SK-N-SH (cell line): ENCODE measurements at places on chromosomes 3 and 15.

- no peak for DNase-seq
Observed at GRCh38 chr3:41158947-41159346, 40.4 kb upstream of the CTNNB1 start.

GRCh38 chr15:29403772-29404171 is 134.2 kb upstream of the NSMCE3 start:
- DNase-seq: no peak

- no peak for DNase-seq
Observed at GRCh38 chr15:101381671-101382212, 86.7 kb upstream of the SNRPA1 start.

DNA sequence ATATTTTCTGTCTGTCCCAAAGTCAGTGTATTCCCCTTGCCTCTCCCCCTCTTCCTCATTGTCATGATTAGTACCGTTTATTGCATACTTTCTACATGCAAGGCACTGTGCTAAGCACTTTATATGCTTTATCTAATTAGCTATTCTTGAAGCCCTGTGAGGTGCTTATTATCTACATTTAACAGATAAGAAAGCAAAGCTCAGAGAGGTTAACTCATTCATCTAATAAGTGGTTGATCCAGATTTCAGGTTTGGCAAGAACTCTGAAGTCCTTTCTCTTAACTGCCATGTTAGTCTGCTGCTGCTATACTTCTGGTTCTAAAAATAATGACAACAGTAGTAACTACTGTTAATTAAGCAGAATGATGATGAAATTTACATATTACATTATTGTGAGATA is 13.5 kb downstream of the IQGAP1 start:
- no peak for DNase-seq

DNA sequence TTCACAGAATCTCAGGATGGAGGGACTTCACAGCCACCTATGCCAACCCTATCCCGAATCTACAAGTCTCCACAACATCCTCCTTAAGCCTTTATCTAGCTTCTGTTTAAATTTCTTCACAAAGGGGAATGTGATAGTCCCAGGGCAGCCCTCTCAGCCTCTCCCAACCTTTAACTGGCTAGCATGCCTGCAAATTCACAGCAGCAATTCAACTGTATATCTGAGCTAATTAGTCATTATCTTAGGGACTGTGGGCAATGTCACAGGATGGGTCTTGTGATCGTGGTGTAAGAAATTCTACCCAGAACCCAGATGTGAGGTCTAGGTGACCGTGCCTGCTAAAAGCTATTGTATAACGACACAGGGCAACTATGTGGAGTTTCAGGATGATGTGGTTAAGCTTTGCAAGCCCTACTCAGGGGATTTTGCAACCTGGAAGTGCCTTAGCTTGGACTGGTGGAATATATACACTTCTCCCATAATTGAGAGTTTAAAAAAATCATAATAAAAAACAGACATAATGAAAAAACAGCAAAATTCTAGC is 65.5 kb upstream of the FBN1 start:
- no peak for DNase-seq

GRCh38 chr3:173737167-173737808 is 339.7 kb downstream of the NLGN1 start:
- DNase-seq: no peak

- no peak for DNase-seq
Observed at GRCh38 chr15:63523306-63523990, 19.1 kb downstream of the USP3 start.

DNA sequence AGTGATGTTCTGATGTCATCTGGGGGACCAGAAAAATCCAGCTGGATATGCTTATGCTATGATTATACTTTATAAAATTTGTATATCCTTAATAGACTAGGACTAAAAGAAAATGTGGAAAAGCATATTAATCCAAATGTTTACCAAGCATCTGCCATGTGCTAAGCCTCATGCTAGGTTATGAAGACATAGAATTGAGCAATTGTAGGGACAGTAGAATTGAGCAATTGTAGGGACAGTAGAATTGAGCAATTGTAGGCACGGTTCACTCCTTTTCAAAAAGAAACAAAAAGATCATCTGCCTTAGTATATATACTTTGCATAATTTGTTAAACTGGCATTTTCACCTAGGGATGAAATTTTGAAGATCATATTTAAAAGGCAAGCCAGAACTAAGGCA is 18.3 kb downstream of the ABHD5 start:
- DNase-seq: no peak

DNA sequence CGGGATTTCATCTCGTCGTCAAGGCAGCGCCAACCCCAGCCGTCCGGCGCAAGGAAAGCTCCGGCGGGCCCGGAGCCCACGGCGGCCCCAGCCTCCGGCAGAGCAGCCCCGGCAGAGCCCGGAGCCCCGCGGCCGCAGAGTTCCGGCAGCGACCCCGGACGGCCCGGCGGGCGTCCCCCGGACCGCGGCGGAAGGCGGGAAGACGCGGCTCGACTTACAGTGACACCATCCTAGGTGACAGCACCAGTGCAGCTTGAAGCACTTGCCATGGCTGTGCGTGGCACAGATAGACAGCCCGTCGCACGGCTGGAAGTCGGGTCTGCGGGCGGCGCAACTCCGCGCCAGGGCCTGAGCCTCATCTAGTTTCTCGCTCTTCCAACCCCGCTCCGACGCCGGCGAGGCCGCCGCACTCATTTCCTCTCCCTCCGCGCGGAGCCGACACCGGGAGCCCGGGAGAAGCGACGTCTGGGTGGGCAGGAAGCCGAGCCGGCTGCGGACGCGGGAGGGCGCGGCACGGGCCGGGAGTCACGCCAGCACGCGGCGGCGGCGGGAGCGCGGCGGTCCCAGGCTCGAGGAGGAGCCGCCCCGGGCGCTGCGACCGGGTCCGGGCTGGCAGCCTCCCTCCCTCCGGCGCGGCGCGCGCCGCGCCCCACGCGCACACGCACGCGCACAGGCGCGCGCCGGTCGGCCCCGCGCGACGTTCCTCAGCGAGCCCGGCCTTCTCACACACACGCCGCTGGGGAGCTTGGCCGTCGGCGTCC is at the start of gene C3orf70:
C3orf70 (minus strand) TSS at position 651 of the 761 bp plus-strand sequence; CDS start at position 414, 237 bp downstream.
- DNase-seq: peak; percentile 88

DNA sequence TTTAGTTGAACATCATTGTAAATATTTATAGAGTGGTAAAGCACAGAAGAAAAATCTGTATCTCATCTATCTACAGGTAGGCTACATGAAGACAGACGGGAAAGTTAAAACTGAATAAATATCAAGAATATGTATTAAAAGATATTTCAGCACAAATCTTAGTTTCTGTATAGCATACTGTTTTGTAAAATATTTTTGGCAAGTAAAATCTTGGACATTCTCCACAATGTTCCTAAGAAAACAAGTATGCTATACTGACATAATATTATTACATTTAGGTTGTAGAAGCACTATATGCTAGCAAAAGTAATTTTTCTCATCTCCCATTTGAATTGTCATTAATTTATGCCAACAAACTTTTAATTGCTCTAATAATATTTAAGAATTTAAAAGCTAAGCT is 326.4 kb upstream of the ARL6 start:
- DNase-seq: no peak

- no peak for DNase-seq
Observed at GRCh38 chr3:180492047-180492446, 109.9 kb upstream of the TTC14 start.

- DNase-seq: no peak
Observed at GRCh38 chr3:123139522-123139921, 62.2 kb upstream of the SEC22A start.

DNA sequence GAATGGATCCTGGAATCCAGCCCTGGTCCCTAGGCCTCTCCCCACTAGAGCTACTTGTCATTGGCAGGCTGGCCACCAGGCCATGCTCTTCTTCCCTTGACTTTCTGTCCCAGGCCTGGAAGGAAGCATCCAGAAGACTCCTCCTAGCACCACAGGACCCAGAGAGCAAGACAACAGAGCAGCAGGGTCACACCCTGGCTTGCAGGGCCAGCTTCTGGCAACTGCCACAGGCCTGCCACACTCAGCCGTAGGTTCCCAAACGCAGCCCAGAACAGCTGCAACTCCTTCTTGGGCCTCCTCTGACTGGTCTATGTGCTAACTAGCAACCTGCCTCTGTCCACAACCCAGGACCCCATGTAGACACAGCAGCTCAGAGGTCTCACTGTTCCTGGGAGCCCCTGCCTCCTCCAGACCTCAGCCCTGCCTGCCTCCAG is 36.8 kb upstream of the RPL32 start:
- DNase-seq: no peak

- DNase-seq: no peak
Observed at GRCh38 chr15:63888146-63888545, 54.4 kb upstream of the HERC1 start.

GRCh38 chr3:64203969-64204908 is 21.0 kb downstream of the PRICKLE2 start:
- no peak for DNase-seq

GRCh38 chr3:86948822-86949221 is 42.1 kb downstream of the VGLL3 start:
- DNase-seq: no peak

GRCh38 chr3:45940781-45941365 is 2.4 kb upstream of the CXCR6 start:
- no peak for DNase-seq

- DNase-seq: no peak
Observed at GRCh38 chr3:77303955-77304699, 264.2 kb downstream of the ROBO2 start.

- no peak for DNase-seq
Observed at GRCh38 chr15:27250223-27250622, 279.2 kb downstream of the GABRG3 start.

GRCh38 chr3:9396301-9396631 is 1.1 kb upstream of the SETD5 start:
- DNase-seq: no peak

GRCh38 chr3:149527531-149528339 is 53.2 kb downstream of the TM4SF4 start:
- DNase-seq: no peak

- DNase-seq: peak; percentile 1
Observed at GRCh38 chr3:70550723-70551319, 238.4 kb upstream of the MDFIC2 start.

- no peak for DNase-seq
Observed at GRCh38 chr3:19526071-19526470, 377.8 kb downstream of the KCNH8 start.

DNA sequence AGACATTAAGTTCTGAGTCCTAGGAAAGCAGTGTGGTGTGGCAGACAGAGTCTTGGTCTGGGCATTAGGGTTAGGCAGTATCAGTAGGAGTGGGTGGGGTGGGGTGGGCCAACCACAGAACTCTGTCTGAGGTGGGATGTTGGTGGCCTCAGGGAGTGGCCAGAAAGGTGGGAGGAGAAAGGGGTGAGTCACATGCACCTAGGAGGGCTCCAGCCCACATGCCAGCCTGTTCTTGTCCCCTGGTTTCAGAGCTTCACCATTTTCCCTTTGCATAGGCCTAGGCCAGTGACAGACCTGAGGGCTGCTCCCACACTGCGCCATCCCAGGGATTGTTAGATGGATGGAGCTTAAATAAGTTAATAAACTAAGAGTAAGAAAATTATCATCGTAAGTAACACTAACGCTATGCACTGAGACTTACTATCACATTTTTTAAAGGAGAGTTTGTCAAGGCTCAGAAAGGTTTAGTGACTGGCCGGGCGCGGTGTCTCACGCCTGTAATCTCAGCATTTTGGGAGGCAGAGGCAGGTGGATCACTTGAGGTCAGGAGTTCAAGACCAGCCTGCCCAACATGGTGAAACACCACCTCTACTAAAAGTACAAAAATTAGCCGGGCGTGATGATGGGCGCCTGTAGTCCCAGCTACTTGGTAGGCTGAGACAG is 33.8 kb downstream of the DNASE1L3 start:
- no peak for DNase-seq

GRCh38 chr3:127800508-127800907 is 21.8 kb downstream of the MGLL start:
- no peak for DNase-seq

- no peak for DNase-seq
Observed at GRCh38 chr3:47614788-47615187, 36.1 kb upstream of the CSPG5 start.

DNA sequence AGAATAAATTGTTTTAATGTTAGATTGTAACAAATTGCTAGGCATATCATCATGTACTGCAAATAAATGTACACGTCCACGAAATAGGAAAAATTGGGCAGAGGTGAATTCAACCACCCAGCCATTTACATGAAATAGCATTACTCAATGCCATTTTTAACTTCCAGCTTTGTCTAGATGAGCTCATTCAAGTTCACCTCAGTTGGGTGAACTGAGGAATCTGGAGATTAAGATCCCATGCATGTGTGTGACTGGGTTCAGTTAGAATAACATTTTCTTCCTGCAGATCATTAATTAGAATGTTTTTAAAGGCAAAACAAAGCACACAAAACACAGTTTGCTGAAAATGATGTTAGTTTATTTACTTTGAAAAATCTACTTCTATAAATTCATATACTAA is 767.8 kb upstream of the GOLIM4 start:
- no peak for DNase-seq

GRCh38 chr3:2211568-2211967 is 112.9 kb downstream of the CNTN4 start:
- DNase-seq: no peak

- DNase-seq: no peak
Observed at GRCh38 chr3:54758461-54758860, 169.4 kb downstream of the LRTM1 start.

DNA sequence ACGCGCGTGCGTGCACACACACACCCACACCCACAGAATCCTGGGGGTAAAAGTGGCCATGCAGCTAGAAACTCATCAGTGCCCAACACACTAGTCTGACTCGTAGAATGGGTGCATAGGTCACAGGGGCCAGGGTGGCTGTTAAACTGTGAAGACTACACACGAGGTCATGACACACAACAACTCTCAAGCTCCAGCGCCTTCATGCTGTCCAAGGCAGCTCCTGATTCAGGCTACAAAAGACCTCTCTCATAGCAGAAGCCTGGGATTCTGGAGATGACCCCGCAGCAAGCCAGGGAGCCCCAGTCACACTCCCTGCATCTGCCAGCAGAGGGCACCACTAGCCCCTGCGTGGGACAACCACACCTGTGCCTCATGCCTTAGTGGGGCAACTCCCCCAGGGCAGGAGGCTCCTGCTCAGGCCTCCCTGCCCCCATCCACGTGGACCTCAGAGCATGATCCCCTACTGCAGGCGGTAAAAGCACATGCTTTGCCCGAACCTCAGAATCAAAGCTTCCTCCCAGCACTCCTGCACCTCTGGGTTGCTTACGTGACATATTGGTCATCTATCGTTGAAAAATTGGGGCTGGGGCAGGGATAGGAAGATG is 93.1 kb downstream of the LRIG1 start:
- peak; percentile 91 for DNase-seq

DNA sequence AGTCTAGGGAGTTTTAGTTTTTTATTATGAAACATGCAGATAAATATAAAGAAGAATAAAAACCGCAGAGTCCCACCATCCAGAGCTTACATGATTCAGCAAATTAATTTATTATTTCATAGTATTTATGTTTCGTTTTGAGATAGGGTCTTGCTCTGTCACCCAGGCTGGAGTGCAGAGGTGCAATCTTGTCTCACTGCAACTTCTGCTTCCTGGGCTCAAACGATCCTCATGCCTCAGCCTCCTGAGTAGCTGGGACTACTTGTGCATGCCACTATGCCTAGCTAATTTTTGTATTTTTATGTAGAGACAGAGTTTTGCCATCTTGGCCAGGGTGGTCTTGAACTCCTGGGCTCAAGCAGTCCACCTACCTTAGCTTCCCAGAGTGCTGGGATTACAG is 13.6 kb downstream of the RNF13 start:
- no peak for DNase-seq
